ENCODE measurements at places on chromosomes 12 and 14.

GRCh38 chr14:102221026-102221425 is 81.3 kb downstream of the WDR20 start:
- no peak for DNase-seq

- DNase-seq, result no peak
Observed at GRCh38 chr14:34604995-34605394, 25.0 kb downstream of the SNX6 start.

GRCh38 chr12:61538951-61539350 is 721.3 kb upstream of the USP15 start:
- no peak for DNase-seq

- DNase-seq, result no peak
Observed at GRCh38 chr12:115840159-115840558, 437.3 kb downstream of the MED13L start.

DNA sequence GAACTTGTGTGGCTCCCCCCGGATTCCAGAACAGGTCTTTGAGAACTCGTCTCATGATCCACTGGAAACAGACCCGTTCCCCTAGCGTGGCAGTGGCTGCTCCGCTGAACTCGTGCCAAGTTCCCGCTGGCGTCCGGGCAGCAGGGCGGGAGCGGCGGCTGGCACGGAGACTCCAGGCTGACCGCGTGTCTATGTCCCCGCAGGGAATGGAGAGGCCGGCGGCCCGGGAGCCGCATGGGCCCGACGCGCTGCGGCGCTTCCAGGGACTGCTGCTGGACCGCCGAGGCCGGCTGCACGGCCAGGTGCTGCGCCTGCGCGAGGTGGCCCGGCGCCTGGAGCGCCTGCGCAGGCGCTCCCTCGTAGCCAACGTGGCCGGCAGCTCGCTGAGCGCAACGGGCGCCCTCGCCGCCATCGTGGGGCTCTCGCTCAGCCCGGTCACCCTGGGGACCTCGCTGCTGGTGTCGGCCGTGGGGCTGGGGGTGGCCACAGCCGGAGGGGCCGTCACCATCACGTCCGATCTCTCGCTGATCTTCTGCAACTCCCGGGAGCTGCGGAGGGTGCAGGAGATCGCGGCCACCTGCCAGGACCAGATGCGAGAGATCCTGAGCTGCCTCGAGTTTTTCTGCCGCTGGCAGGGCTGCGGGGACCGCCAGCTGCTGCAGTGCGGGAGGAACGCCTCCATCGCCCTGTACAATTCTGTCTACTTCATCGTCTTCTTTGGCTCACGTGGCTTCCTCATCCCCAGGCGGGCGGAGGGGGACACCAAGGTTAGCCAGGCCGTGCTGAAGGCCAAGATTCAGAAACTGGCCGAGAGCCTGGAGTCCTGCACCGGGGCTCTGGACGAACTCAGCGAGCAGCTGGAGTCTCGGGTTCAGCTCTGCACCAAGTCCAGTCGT is 1.5 kb downstream of the APOLD1 start:
- peak; percentile 86 for DNase-seq

GRCh38 chr14:102793531-102794328 is 16.5 kb downstream of the TRAF3 start:
- DNase-seq, result no peak

- DNase-seq, result no peak
Observed at GRCh38 chr14:100241279-100241678, 2.3 kb downstream of the YY1 start.

- DNase-seq, result peak; percentile 99
Observed at GRCh38 chr12:109844983-109845823, 12.0 kb upstream of the TRPV4 start.

DNA sequence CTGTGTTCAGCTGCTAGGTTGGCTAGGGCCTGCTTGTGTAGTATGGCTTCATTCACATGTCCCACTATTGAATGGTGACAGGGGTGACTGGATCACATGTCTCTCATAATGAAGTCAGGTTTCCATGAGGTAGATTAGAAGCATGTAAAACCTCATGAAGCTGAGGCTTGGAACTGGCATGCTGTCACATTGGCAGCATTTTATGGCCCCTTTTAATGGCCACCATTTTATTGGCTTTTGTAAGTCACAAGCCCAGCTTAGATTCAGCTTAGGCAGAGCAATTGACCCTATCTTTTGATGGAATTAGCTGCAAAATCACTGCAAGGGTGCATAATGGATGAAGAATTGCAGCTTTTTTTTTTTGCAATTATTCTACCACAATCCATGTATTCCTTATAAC is 583.5 kb downstream of the MED13L start:
- DNase-seq, result no peak

- DNase-seq, result no peak
Observed at GRCh38 chr12:125503128-125503527, 437.9 kb downstream of the AACS start.

GRCh38 chr12:24928131-24928530 is 20.8 kb downstream of the BCAT1 start:
- no peak for DNase-seq

DNA sequence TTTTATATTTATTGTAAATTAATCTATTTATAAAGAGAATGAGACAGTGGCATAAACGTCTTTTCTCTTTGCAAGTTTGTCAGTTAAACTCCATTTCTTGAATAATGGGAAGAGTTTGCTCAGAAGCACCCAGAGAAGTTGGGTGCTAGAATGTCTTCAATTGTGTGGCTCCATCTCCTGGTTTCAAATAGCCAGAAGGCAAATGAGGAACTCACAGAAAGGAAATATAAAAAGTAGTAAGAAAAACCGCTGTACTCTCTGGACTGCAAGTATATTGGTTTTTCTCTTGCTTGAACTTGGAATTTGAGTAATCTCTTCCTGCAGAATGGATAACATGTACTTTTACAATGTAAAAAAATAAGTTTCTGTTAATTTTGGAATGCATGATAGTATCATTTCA is 217.5 kb downstream of the DPY19L2 start:
- no peak for DNase-seq

DNA sequence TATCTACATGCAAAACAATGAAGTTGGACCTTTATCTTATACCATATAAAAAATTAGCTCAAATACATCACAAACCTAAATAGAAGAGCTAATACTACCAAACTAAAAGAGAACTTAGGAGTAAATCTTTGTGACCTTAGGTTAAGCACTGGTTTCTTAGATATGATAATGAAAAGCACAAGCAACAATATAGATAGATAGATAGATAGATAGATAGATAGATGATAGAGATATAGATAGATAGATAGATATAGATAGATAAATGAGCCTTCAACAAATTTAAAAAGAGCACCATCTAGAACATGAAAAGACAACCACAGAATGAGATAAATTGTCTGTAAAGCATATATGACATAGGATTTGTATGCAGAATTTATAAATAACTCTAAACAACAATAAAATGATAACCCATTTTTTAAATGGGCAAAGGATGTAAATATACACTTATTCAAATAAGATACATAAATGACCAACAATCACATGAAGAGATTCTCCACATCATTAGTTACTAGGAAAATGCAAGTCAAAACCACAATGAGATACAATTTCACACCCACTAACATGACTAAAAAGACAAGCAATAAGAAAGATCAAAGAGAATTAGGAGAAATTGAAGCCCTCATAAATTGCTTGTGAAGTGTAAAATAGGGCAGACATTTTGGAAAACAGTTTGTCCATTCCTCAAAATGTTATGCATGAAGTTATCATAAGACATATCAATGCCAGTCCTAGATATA is 293.7 kb downstream of the BTG1 start:
- DNase-seq, result no peak

- no peak for DNase-seq
Observed at GRCh38 chr12:64680235-64680634, 69.9 kb downstream of the RASSF3 start.

GRCh38 chr14:81386290-81386745 is 13.8 kb downstream of the STON2 start:
- no peak for DNase-seq

DNA sequence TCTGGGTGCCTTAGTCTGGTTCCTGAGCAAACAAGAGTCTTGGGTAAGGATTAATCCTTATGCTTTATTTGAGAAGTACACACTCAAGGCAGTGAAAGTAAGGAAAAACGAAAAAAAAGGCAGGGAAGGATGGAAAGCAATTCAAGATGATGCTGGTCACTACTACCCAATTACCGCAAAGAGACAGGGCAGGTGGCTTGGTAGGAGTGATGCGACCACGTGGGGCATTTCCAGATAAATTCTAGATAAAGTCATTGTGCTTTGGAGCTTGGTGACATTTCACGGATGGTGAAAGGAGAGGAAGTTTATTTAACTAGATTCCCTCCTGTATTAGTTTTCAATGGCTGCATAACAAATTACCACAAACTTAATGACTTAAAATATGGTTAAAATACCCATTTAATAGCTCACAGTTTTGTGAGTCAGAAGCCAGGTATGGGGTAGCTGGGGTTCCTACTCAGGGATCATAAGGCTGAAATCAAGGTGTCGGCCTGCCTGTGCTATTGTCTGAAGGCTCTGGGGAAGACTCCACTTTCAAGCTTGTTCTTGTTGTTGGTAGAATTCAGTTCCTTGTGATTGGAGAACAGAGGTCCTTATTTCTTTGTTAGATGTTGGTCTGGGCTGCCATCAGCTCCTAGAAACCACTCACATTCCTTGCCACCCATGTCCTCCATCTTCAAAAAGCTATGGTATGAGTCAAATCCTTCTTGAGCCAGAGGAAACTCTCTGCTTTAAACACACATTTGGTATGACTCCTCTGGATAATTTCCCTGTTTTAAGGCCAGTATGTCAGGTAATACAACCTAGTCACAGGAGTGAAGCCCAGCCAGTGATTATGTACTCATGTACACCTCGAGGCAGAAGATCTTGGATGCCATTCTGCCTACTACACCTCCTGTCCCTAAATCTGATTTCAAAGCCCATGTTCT is 5.6 kb upstream of the HMGA2 start:
- no peak for DNase-seq

DNA sequence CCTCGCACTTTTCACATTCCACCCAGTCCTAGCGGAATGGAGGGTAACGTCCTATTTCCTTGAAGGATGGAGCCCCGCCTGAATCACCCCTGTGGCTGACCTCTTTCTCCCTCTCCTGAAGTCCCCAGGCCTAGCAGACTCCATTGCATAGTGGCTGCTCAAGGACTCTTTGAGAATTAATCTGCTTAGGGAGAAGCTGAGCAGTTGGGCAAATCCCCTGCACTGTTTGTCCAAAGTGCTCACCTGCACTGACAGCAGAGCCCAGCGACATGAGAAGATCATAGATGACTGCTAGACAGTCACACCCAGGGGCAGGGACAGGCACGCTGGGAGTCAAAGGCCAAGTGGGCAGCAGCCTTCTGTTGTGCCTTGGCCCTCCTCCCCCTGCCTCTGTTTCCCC is 37.7 kb upstream of the DICER1 start:
- DNase-seq, result no peak

DNA sequence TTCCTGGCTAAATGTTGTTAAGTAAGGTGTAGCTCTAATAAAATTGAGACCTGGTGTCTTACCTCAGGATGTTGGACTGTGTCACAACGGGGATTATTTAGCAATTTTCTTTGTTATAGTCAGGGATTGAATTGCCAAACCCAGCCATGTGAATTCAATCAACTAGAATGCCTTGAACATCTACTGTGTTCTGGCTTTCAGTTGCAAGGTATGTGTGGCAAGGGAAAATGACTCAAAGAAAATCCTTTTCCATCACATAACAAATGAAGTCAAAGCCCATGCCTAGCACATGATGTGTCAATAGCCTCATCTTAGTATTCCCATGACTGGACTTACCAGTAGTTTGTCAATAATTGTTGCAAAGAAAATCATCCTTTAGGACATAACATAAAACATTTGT is 519.8 kb upstream of the FLRT2 start:
- no peak for DNase-seq

GRCh38 chr12:89437231-89437630 is 84.9 kb upstream of the DUSP6 start:
- no peak for DNase-seq

DNA sequence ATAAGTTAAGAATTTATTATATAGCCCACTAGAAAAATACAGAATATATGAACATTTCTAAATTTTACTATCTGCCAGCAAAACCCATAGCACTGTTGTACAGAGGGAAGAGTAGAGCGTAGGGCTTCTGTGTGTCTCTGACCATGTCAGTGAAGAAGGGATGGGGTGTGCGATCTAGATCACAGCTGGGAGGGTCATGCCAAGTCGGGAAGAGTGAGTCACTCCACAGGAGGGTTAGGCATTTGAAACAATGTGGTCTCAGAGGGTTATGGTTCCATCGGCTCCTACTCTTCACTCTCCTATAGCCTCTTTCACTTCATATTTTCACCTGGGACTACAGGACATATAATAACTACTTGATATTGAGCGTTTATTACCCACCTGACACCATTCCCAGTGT is 185.1 kb upstream of the DDHD1 start:
- DNase-seq, result no peak

GRCh38 chr14:75980856-75981255 is 939 bp downstream of the TGFB3 start:
- DNase-seq, result no peak

DNA sequence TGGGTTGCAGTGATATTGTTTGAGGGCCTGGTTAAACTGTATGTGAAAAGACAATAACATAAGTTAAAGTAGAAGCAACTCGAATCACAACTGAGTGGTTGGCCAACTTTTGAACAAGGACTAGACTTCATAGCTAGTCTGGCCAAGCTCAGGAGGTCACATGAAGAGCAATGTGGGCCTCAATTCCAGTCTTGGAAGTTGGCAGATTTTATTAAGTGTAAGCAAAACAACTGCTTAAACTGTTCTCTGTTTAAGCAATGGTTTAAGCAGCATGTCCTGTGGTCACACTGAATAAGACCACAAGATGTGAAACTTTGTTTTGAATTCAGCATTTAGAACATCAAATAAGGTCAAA is 100.4 kb downstream of the TMTC3 start:
- DNase-seq, result no peak

- no peak for DNase-seq
Observed at GRCh38 chr14:38135106-38135867, 72.4 kb upstream of the SSTR1 start.

DNA sequence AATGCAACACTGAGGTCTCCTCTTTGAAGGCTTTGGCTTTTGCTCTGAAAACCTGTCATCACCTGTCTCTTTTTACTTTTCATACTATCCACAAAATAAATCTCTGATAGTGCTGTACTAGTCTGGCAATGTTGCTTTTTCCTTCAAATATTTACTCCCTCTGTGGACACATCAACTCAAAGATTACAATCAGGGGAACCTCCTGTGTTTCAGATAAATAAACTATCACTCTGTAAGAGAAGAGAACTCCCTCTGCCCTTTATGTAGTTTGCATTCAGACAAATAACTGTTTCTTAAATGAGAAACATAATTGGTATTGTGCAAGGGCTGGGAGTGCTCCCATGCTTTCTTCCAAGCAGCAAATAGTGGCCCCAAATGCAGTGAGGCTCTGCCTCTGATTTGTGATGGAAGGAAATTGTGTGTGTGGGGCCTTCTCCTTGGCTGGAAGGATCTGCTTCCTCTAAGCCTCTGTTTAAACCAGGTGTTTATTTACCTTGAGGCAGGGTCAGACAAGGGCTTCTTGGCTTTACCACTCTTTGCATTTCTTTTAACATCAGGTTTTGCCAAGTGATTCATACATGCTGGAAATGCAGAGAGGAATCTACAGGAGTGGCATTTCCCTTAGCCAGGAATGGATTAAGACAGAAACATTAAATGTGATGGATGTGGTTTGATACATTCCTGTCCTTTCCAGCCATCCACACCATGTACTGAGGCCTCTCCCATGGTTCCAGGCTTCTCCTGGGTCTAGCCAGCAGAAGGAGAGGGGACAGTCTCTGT is 69.0 kb downstream of the AKAP6 start:
- DNase-seq, result no peak
